AG09309 (cell line): ENCODE measurements at places on chromosomes 7 and 10.

- no peak for DNase-seq
These were observed 263.7 kb downstream of the GLI3 start for GRCh38 chr7:41973202-41973730.

DNA sequence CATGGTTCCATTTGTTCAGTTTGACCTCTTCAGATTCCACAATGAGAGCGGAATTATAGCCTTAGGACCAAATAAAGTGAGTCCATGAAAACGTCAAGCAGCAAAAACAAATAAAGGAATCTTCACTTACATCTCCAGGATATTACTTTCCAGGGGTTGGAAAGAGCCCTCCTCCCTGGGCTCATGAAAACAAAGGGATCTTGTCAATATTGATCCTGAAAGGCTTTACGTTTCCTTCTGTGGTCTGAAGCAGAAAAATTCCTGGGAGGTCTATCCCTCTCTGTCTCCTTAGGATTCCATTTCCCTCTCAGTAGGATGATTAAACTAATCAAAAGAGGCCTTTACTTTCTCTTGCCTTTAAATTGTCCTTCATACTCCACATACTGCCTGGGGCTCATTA, 293.5 kb downstream of the GPAM start:
- DNase-seq = no peak

DNA sequence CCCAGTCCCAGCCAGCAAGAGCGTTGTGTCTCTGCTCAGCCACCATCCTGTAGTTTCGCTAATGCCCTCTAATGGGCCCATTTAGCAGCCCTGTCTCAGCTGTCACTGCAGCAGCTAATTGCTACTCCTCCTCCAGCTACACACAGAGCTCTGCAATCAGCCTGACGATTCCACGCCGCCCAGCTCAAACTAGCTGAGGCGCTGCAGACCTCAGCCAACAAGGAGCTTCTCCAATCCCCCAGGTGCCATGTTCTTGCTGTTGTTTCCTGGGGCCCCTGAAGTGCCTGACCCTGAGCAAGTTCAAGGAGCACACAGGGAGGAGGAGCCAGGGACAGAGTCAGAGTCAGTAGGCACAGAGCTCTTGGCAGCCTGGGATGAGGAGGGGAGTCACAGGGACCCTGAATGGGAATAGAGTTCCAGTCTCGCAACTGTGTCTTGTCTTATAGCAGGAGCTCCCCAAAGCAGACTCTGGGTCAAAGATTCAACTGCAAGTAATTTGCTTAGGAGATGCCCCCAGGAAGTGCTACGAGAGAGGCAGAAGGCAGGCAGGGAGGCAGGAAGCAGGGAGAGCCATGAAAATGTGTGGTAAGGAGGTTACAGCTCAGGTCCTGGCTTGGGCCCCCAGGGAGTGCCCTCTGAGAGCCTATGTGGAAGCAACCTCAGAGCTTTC, 135.8 kb upstream of the UNC5B start:
- DNase-seq = no peak

- no peak for DNase-seq
These were observed 3.7 kb downstream of the ZNF680 start for GRCh38 chr7:64559206-64559605.

- DNase-seq = no peak
These were observed 64.4 kb downstream of the NPTX2 start for GRCh38 chr7:98681511-98681910.

GRCh38 chr10:110355922-110356627, 51.4 kb upstream of the SMNDC1 start:
- no peak for DNase-seq

GRCh38 chr10:24574578-24575155, 149.0 kb downstream of the ARHGAP21 start:
- DNase-seq = no peak

DNA sequence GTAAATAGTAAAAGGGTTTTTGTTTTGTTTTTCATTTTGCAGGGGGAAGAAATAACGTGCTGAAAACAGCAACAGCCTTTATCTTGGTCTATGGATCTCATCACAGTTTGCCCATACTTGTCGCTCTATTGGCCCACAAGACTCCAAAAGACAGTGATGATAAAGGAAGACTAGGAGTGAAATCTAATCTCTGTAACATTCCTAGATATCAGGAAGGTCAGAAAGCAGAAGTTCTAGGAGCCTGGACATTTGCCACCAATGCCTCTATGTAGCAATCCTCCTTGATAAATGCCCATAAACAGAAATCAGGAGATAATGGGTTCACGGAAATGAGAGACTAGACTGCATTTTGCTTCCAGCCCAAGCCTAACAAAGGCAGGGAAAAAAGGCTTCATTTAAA, 8.9 kb downstream of the CUBN start:
- no peak for DNase-seq

GRCh38 chr10:128287921-128288320, 161.7 kb upstream of the MKI67 start:
- DNase-seq = no peak

DNA sequence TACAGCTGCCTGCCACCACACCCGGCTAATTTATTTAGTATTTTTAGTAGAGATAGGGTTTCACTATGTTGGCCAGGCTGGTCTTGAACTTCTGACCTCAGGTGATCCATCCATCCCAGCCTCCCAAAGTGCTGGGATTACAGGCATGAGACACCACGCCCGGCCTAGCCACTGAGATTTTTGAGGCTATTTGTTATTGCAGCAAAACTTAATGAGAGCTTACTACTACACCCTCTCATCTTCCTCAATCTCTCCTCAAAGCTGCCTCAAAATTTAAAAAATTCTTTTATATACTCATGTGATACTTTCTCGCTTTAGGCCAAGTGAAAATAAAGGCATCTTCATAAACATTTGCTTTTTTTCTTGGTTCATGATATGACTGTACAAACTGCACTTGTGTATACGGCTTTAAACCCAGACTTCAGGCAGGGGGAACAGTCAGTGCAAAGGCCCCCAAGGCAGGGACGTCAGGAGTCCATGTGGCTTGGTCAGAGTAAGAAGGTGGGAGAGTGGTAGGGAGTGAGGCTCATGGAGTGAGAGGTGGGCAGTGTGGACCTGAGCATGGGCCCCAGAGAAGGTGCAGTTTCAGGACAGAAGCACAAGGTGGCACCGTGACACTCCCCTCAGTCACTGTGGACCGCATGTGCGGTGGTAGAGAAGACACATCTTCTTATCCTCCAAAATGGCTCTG, 55.5 kb downstream of the SYPL1 start:
- peak; percentile 41 for DNase-seq

GRCh38 chr10:70112071-70112470, 20.6 kb downstream of the AIFM2 start:
- DNase-seq = no peak

DNA sequence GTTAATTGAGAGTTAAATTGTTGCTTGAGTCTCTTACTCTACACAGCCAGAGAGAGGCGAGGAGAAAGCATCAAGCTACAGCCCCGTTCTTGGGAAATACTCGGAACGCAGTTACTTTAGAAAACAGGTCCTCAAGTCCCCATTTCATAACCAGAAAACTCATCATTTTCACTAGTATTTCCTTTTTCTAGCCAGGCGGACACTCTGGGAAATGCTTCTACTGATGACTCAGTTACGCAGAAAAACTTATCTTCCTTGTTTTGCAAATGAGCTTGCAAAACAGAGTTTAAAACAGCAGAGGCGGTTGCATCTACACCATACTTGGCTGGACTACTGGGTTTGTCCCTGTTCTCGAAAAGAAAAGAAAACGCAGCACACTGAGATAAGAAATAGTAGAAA, 111.4 kb upstream of the FGFR2 start:
- peak; percentile 73 for DNase-seq

- DNase-seq = no peak
These were observed 631 bp downstream of the OTUD1 start for GRCh38 chr10:23439452-23439960.

DNA sequence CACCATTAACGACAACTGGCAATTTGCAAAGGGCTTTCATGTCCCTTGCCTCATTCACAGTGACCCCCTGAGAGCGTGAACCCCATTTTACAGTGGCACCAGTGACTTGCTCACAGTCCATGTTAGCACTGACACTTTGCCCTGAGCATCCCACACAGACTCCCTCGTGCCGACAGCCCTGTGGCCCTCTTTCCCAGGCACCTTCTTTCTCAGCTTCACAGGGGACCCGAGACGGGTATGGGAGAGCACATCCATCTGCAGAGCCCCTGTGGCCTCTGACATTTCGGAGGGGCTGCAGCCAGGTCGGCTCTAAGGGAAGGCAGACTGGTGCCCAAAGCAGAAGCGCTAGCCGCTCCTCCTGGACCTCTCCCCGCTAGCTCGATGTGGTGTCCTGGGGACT, 10.8 kb downstream of the LOXL4 start:
- no peak for DNase-seq

DNA sequence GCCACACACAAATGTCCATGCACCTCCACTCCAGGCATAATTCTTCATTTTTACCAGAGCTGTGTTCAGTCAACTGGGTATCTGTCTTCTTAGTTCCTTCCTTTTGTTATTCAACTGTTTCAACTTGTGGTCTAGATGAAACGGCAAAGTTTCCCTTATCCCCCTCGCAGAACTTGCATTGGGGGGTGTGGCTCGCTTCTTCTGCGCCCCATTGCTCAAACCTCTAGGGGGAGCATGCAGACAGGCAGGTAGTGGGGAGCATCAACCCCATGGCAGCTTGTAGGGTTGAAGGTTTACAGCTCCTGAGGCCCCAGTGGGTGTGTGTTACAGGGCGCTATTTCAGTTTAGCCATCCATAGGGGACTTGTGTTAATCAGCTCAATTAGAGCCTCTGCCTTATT, 38.3 kb upstream of the COBL start:
- DNase-seq = no peak

DNA sequence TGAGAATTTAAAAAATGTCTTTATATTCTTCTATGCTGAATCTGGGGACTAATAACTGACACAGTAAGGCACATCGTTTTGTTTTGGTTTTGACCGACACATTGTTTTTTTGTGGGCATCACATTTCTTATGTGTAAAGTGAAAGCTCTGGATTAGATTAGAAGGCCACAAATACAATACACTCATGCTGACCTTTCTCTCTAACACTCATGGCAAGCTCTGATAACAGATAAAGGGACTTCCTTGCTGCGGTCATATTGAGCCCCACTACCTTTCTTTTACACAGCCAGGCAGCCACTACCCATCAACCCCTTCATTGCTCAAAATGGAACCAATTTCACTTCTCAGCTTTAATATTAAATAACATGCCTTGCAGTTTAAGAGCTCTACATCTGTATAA, 26.0 kb downstream of the PPP1R3A start:
- no peak for DNase-seq

DNA sequence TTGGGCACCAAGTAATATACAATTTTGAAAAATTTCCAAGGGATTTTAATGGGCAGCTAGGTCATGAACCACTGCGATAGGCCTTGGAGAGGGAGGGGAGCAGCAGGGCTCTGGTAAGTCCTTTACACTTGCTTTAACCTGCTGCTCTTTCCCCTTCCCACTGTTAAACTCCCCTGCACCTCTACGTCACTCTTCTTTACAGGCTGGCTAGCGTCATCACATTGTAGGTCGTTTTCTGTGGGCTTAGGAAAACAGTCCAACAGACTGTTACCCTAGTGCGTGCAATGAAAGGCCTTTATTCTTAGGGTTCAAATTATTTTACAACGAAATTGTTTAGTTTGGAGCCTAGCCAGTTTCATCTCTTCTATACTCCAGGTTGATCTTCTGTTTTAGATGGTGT, 235.7 kb downstream of the AUTS2 start:
- no peak for DNase-seq

DNA sequence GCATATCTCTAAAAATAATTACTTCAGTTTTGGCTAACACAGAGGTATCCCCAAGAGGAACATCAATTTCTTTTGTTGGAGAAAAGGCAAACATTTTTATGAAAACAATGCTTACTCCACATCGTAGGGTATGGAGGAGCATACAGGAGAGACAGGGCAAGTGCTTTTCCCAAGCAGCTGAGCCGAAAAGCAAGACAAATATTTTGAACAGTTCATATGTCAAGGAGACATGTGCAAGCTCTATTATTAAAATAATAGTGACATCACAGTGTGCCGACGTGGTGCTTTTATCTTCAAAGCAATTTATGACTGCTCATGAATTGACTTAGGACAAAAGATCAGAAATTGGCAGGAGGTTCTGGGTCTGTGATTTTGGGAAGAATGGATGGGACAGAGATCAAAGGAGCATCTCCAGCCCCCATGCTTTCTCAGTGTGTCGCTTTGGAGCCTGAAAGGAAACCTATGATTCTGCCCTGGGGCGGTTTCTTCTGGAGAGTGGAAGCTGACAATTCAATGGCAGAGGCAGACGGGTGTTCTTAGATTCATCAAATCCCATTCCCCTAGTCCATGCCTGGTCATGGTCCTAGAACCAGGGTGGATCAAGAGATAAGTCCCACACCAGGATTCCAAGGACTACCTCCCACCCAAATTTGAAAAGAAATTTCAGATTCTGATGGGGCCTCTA, 97.1 kb downstream of the JCAD start:
- DNase-seq = no peak

DNA sequence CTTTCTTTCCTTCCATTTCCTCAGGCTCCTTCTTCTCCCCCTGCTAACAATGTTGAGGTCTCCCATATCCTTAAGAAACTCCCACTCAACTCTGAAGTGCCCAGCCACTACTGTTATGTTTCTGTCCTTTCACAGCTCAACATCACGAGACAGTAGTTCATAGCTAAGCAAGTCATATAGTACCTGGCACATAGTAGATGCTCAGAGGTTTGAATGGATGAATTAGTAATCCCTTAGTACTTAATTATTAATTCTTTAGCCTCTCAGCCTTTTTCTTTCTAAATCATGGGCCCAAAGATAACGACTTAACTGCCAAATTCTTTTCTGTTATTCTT, 22.6 kb downstream of the CSGALNACT2 start:
- no peak for DNase-seq
